LHCN-M2 (cell line): ENCODE measurements at places on chromosomes 5 and 9. TPM values are rescaled to one million over a fixed set of nuclear protein-coding genes. Genes with fewer than 3 reads are reported as not detected.

DNA sequence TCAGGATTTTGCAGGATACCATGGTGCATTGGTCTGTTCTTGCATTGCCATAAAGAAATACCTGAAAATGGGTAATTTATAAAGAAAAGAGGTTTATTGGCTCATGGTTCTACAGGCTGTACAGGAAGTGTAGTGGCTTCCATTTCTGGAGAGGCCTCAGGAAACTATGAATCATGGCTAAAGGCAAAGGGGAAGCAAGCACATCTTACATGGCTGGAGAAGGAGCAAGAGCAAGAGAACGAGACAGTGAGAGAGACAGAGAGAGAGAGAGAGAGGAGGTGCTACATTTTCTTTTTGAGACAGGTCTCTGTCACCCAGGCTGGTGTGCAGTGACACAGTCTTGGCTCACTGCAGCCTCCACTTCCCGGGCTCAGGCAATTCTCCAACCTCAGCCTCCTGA is 43.9 kb downstream of the P4HA2 start:
- DNase-seq, result no peak

DNA sequence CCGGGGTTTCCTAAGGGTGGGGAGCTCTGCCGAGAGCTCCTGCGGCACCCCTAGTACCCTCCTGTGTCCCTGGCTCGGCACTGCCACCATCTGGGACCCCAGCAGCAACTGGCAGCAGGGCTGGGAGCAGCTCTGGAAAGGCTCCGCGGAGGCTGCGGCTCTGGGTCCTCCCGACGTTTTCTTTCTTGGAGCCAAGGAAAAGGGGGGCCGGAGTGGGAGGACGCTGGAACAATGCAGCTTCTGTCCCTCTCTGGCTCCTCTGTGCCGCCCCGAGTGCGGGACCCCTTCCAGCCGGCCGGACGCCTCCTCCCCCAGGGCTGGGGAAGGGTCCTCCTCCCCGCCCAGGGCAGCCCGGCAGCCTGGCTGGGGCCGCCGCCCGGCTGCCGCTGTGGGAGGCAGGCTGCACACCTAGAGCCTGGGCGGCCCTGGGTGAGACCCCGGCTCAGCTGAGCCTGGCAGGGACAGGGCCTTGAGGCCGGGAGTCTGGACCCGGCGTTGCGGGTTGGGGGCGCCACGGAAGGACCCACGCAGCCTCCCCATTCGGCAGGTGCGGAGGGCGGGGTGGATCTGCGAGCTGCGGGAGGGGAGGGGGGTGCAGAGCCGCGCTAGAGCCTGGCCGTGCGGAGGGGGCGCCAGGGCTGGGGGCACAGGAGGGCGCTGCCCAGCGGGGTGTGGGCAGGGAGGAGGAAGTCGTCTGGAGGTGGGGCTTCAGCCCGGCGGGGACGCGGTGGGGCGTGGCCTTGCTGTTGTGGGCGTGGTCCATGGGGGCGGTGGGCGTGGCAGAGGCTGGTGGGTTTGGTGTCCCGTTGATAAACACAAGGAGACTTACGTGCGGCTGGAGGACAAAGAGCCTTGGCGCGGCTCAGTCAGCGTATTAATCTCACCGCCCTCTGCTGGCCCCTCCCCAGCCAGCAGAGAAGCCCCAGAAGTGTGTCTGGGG is 15.1 kb downstream of the GPSM1 start:
- no peak for DNase-seq

DNA sequence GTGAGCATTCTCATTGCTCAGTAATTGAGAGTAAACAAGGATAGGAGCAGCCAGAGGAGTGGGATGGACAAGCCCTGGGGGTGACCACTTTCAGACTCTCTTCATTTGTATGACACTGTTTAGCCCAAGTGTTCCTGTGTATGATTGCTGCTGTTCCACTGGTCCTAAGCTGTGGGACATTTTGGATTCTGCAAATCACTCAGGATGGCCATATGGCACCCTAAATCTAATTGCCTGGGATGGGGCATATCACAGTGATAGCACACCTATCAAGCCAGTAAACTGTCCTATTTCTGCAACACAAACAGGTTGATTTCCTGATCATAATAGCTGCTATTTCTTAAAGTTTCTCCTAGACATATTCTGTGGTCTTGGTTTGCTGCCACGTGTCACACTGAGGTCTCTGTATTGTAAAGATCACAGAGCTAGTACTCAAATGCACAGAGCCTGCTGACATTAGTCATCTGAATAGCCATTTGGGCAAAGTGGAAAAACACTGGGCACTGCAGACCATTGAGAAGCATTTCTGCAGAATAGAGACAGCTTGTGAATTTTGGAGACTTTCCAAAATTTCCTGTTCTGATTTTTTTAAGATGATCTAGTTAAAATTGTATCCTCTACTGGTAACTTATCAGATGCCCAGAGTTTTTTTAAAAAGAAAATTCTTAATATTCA is 320.2 kb downstream of the RFX3 start:
- peak; percentile 32 for DNase-seq

- DNase-seq, result no peak
Measured at GRCh38 chr9:88777498-88778312, 213.6 kb upstream of the S1PR3 start.

DNA sequence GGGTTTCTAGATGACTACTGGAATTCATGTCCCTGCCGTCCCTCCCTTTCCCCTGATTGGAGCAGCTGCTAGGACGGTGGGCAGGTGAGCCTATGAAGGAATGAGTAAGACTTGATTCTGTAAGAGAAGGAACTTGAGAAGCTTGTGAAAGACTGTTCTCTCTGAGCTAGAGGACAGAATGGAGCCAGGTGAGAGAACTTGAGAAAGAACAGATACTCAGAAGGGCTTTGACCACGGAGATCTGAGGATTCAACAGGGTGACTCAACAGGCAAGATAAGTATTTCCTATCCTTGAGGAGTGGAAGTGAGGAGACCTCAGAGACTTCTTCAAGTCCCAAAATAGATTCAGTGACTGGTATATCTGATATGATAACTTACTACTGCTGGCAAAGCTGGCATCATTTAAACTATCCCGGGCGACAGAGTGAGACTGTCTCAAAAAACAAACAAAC is 41.9 kb downstream of the HSDL2 start:
- DNase-seq, result peak; percentile 28

- DNase-seq, result no peak
Measured at GRCh38 chr5:153774686-153775085, 264.0 kb downstream of the FAM114A2 start.

DNA sequence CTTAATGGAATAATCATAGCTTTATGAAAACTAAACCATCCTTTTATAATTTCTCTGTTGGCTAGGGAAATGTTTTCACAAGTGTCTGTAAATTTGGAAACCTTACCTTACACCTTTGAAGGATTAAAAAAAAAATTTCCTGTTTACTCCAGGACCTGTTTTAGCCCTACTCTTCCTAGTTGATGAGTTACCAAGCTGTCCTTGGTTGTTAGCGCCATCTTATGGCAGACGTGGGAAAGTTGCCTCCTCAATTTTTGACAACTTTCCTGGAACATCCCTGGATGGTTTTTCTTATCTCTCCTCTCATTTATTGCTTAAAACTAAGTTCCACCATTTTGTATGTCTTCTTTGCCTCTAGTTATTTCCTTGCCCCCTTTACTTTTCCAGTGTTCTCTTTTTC is 25.7 kb downstream of the ZSWIM6 start:
- peak; percentile 34 for DNase-seq

- peak; percentile 25 for DNase-seq
Measured at GRCh38 chr5:111511831-111512374, 432 bp downstream of the STARD4 start.

DNA sequence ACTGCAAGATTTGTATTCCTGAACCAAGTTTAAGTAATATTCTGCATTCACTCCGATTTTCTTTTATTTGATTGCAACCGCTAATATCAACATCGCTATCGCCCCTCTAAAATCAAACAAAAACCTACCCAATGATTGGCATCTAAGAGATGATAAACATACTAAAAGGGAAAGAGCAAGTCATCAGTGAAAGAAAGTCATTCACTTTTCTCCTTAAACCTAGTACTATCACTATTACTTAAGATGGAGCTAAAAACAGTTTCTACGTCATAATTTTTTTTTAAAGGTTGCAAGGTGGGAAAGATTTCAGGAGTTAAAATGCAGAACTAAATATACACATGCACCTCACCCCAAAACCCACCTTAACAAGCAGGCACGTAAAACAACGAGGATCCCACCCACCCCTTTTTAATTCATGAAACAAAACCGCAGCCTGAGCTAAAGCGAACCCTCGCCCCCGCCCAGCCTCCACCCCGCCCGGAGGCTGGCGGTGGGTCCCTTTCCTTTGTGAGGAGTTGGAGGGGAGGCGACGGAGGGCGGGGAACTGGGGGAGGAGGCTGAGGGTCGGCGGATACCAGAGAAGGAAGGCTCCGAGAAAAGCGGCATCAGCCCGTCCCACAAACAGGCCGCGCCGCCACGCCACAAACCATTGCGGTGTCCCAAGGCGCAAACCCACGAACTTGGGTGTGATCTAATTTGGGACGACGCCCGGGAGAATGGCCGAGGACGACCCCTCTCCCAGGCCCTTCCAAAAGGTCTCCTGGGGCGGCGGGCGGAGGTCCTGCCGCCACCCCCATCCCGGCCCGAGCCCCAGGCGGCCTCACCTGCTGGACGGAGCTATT is 861 bp downstream of the UBQLN1 start:
- peak; percentile 16 for DNase-seq

GRCh38 chr9:136944212-136944518 is 373 bp downstream of the FBXW5 start:
- DNase-seq, result peak; percentile 61

- peak; percentile 70 for DNase-seq
Measured at GRCh38 chr9:127199001-127199791, 65.4 kb upstream of the GARNL3 start.

- DNase-seq, result no peak
Measured at GRCh38 chr5:7871653-7872052, 2.7 kb downstream of the MTRR start.

GRCh38 chr5:150398722-150399523 is 13.8 kb downstream of the CD74 start:
- no peak for DNase-seq

- DNase-seq, result no peak
Measured at GRCh38 chr9:88829276-88829675, 162.0 kb upstream of the S1PR3 start.

DNA sequence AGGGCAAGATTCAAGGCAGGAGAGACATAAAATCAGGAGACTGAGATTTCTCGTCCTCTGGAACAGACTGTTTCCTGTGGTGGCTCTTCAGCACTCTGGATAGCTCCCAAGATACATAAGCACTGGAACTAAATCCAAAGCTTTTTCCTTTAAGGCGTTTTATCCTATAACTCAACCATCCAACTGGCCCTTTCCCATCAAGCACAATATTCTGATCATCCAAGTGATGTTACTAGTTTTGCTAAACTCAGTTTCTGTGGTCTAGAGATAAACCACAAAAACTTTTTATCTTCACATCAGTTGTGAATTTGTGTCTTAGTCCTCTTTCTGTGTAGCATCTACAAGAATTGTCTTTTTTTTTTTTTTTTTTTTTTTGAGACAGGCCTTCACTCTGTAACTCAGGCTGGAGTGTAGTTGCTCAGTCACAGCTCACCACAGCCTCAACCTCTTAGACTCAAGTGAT is 299.4 kb downstream of the COX7C start:
- DNase-seq, result peak; percentile 22

DNA sequence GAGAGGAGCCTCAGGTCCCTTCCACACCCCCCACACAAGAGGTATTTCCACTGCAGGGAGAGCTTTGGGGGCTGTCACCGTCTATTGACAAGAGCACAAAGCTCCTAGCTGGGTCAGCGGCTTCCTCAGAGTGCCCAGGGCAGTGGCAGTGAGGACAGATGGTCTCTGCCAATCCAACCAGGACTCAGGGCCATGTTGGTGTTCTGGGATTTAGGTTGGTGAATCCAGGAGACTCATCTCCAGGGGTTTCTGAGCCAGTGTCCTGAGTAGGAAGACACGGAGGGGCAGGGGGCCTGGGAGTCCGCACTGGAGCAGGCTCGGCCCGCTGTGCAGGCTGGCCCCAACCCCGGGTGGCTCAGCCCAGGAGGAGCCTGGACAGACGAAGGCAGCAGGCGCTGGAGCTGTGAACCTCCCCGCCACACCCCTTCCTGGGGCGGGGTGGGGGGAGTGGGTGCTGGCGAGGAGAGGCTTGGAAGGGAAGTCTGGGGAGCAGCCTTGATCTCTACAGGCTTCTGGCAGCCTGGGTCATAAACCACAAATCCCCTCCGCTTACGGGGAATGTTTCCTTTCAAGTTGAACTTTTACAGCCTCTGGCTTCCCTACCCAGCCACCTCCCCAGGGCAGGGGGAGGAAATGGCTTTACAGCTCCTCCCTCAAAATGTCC is 19.6 kb downstream of the CRB2 start:
- no peak for DNase-seq

Gene SLC6A19
- not detected in 2 replicates for total RNA-seq

Gene TMEFF1
- total RNA-seq, result 0.51 and 2.4 TPM in 2 replicates

Gene CTSV
- total RNA-seq, result 8.1 and 12.2 TPM in 2 replicates

Gene CPEB4
- 14.0 and 16.2 TPM in 2 replicates for total RNA-seq

Gene RNF44
- 5.5 and 10.5 TPM in 2 replicates for total RNA-seq

Gene CDO1
- 2.7 and 3.1 TPM in 2 replicates for total RNA-seq

Gene JAK2
- 9.0 and 9.6 TPM in 2 replicates for total RNA-seq

Gene TSPAN17
- total RNA-seq, result 49.7 and 50.8 TPM in 2 replicates

Gene SLC24A2
- total RNA-seq, result 0.06 TPM in 2 replicates

Gene DMGDH
- 0.13 and 0.17 TPM in 2 replicates for total RNA-seq

Gene PTTG1
- total RNA-seq, result 235 and 291 TPM in 2 replicates

Gene MEGF10
- 21.0 and 26.4 TPM in 2 replicates for total RNA-seq

Gene HAVCR1
- not detected in 2 replicates for total RNA-seq
